Stimulated activated CD4-positive, alpha-beta T cell treated with anti-CD3 and anti-CD28 coated beads, Interleukin-1b, Interleukin-23, amount 100 ng/mL, for 1 hour (primary cell): ENCODE measurements at places on chromosomes 4 and X.
A peak's percentile ranks its signal among the peaks of the same experiment; 100 is the strongest.

GRCh38 chrX:1535241-1536041 lies 1.5 kb downstream of the P2RY8 start:
- DNase-seq: no peak

GRCh38 chr4:177444911-177445736 lies 2.9 kb upstream of the AGA start:
- DNase-seq: no peak

DNA sequence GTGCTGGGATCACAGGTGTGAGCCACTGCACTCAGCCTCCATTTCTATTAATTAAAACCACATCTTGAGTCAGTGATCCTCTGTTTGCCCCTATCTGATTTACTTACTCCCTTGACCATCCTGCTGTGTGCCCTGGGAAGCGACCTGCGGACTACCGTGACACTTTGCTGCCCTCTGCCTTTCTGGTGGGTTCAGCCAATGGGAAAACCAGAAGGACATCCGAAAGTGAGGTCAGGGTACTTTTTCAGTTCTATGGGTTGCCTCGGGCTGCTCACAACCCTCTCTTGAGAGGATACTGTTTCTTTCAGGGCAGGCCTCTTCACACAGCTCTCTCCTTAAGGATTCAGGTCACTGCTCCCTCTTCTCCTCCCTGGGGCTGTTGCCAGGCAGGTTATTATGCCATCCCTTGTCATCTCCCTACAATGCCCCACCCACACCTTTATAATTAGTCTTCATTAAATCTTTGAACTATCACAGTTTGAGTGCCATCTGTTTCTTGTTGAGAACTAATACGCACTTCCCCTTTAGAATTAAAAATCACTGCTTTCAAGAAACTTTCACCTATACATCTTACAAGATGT lies 21.4 kb downstream of the PLAC8 start:
- no peak for DNase-seq

GRCh38 chrX:120302434-120302833 lies 8.8 kb downstream of the TMEM255A start:
- no peak for DNase-seq

DNA sequence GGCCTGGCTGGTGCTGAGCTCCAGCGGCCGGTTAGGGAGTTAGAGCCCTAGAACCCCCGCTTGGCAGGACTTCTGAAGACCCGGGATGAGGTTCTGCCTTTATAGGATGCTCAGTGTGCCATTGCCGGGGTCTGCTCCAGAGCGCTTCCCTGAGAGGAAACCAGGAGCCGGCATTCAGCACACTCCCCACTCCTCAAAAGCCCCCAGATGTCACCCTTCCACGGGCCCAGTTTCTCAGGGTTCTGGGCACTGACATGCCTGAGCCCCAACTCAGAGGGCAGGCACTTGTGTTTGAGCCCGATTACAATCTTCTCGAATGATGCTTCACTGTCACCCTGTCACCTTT lies 6.5 kb downstream of the NKX3-2 start:
- DNase-seq: no peak

DNA sequence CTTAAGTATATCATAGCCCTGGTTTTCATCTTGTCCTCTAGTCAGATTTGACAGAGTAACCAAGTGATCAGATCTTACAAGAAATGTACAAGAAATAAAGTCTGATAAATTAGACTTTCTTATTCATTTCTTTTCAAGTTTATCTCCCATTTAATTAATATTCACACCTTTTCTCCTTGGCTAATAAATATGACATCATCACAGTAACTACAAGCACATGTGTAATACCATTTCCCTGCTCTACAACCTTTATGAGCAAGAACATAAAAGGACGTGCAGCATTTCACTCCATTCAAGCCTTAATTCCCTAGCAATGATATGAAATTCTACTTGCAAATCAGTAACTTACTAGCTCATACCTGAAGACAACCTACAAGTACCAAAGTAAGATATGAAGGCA lies 88.5 kb downstream of the BRWD3 start:
- no peak for DNase-seq

GRCh38 chrX:119130911-119131310 lies 3.3 kb upstream of the KIAA1210 start:
- no peak for DNase-seq

GRCh38 chr4:38612646-38613414 lies 51.2 kb upstream of the KLF3 start:
- no peak for DNase-seq

DNA sequence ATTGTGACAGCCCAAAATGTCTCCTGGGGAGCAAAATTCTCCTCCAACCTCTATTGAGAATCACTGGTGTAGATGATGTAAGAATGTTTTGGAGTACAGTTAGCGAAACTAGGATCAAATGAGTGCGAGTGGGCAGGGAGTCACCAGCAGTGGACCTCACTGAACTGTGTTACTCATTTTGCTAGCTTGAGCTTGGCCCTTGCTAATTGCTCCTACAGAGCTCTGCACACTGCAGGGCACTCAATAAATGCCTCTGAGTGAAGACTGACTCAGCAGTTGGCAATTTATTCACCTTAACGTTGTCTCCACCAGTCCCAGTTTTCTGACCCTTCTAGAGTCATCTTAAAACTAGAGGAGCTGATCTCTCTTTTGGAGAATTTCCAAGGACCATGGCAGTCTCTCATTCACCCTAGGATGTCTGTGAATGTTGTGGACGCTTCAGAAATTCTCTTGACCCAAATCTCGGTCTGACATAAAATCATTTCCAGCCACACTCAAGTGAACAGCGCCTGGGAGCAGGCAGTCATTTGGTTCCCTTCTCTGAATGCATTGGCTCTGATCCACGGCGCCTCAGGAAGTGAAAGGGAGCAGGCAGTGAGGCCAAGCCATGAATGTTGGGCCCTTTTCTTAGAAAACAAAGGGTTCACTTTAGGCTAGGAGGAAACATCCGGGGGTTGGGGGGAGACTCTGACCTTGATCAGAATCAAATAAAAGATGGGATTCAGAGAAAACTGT lies 148.1 kb downstream of the NWD2 start:
- no peak for DNase-seq

- DNase-seq: no peak
These were observed 840 bp downstream of the ZNF711 start for GRCh38 chrX:85244450-85245211.

DNA sequence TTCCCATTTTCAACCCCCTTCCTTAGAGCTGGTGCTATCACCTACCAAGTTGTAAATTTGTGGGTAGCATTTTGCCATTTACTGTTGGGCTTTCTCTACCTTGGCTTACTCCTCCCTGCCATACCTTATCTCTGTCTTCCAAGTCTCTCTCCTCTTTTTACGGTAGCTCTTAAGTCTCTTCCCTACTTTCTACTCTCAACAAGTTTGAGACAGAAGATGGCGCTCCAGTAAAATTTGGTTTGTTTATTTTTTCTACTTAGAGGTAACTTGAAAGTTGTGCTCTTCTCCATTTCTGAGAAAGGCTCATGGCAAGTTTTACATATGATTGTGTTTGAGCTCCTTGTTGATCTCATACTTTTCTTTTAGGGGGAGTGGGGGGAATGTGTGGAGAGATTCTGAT lies 1508.1 kb downstream of the TECRL start:
- DNase-seq: no peak

GRCh38 chr4:99868126-99868596 lies 26.1 kb downstream of the LAMTOR3 start:
- no peak for DNase-seq

DNA sequence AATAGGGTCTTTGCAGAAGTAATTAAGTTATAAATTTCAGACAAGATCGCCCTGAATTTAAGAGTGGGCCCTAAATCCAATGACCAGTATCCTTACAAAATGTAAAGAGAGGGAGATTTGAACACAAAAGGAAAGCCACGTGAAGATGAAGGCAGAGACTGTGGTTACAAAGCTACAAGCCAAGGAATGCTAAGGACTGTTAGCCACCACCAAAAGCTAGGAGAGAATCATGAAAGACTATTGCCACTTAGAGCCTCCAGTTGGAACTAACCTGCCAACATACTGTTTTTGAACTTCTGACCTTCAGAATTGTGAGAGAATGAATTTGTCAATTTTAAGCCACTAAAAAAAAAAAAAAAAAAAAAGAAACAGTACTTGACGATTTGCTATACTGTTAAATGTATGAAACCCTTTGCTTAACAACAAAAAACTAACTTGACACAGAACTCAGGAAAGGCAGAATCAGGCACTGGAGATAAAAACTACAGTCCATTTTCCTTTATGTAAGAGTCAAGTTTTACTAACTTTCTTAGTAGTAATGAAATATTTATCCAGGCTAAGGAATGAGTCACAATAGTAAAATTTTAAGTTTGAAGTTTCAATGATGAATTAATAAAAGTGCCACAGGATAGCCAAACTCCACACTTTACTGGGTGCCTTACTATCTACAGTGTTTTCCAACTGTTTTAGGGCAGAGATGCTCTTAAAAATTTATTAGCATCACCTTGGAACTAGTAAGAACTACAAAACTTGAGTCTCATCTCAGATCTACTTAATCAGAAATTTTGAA lies 25.1 kb downstream of the DHX15 start:
- DNase-seq: no peak

GRCh38 chr4:40306976-40307375 lies 28.2 kb upstream of the CHRNA9 start:
- no peak for DNase-seq

GRCh38 chrX:71540801-71541200 lies 7.9 kb downstream of the OGT start:
- no peak for DNase-seq

GRCh38 chr4:185307136-185307950 lies 88.4 kb downstream of the LRP2BP start:
- DNase-seq: no peak

DNA sequence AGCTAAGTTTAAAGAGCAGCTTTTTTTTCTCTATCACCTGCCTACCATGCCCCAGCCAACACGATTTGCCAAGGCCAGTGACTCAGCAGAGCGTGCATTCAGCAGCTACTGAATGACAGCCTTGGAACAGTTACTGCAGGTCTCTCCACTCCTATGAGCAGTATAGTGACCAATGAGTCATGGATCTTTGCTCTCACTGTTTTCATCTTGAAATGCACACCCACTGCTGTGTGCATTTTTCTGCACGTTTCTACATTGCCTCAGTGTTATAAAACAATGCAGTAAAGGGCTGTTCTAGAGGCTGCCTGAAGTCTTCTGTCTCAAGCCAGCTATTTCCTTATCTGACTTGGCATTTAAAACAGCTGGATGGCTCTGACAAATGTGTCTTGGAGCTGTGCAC lies 66.0 kb upstream of the C4orf54 start:
- DNase-seq: peak; percentile 0

- DNase-seq: no peak
These were observed 82.2 kb upstream of the VEGFC start for GRCh38 chr4:176874721-176875445.

DNA sequence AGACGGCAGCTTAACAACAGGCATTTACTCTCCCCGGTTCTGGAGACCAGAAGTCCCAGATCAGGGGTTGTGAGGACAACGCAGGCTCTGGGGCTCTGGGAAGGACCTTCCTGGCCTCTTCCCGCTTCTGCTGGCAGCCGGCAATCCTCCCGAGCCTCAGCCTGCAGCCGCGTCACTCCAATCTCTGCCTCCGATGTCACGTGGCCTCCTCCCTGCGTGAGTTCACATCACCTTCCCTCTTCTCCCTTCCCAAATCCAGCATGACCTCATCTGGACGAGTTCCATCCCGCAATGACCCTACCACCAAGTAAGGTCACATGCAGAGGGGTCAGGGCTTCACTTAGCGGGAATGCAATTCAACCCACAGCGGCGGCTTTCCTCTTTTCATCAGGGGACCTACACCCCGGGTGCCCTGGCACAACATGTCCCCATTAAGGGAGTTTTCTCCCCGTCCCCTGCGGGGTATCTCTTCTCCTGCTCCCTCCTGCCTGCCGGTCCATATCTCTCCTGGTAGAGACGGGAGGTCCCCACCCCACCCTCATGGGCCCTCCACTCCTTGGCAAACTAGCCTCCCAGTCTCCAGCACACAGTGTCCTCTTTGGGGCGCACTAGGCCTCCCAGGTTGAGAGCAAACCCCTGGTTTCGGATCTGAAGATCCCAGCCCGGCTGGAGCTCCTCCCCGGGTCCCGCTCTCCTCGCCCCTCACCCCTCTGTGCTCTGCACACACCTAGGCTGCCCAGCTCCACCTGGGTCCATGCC lies 25.5 kb downstream of the ABLIM2 start:
- DNase-seq: no peak

DNA sequence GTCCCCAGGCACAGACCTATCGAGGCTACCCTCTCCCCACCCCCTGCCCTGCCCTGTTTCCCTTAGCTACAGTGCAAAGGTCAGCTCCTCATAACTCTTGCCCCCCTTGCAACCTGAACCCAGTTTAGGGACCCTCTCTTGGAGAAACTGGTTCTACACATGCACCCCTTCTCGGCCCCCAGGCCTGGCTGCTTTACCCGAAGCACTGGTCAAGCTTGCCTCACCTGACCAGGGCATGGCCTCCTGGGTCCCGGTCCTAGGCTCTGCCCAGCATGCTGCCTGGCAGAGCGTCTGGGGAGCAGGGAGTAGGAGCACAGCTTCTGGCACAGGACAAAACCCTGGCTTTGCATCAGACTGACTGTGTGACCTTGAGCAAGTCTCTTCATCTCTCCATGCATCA lies 28.0 kb downstream of the ZNF185 start:
- no peak for DNase-seq

GRCh38 chrX:40088299-40088625 lies 9.5 kb downstream of the BCOR start:
- no peak for DNase-seq

DNA sequence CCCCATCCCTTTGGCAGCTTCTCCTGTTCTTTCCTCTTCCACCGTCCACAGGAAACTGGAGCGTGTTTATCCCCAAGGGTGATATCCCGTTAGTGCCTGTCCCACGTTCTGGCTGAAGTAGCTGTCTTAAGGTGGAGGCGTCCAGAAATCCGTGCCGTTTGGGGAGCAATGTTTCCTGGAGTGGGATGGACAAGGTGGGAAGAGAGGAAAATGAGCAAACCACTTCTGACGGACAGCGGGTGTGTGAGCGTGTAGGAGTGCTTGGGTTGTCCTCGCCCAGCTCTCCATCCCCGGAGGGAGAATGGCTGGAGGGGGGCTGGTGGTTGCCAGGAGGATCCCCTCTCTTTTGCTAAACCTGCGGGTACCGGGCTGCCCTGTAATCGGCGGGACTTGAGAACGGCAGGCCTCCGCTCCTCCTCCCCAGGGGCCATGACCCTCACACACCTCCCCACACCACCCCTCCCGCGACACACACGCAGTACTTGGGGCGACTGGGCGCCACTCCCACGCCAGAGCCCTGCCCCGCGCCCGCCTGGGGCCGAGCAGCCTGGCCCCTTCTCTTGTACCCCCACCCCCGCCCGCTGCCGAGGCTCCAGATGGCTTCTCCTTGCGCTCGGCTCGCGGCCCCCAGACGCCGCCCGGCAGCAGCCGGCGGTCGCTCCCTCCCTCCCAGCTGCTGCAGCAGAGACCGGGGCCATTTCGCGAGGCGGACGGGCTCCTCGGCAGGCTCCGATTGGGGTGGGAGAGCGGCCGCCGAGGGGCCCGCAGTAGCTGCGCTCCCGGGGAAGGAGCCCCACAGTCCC lies 13.9 kb upstream of the PRDM8 start:
- no peak for DNase-seq

- DNase-seq: no peak
These were observed 37.9 kb upstream of the STOX2 start for GRCh38 chr4:183867247-183867646.

- DNase-seq: no peak
These were observed 73.8 kb downstream of the CRLF2 start for GRCh38 chrX:1138476-1139184.
